Stimulated activated CD4-positive, alpha-beta T cell treated with anti-CD3 and anti-CD28 coated beads, Interleukin-12 subunit alpha, Interleukin-12 subunit beta, amount 100 ng/mL, for 4 hours (primary cell): ENCODE measurements at places on chromosomes 2 and 18.

DNA sequence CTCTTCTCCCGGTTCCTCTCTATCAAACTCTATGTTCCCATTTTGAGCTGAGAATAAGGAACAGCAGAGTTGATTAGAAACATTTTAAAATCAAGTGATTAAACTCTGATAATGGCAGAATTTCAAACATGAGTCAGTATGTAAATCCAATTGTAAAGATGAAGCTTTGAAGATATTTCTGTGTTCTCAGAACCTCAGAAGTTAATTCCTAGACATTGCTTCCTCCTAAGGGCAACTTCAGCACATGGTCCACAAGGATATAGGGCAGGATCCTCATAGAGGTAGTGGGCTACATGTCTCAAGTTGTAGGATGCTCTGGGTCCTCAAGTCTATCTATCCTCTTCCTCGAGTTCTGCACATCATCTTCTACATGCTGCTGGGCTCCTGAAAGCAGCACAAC, 46.3 kb downstream of the QPCT start:
- no peak for DNase-seq

GRCh38 chr2:98467082-98467536, 22.5 kb downstream of the INPP4A start:
- DNase-seq: no peak

DNA sequence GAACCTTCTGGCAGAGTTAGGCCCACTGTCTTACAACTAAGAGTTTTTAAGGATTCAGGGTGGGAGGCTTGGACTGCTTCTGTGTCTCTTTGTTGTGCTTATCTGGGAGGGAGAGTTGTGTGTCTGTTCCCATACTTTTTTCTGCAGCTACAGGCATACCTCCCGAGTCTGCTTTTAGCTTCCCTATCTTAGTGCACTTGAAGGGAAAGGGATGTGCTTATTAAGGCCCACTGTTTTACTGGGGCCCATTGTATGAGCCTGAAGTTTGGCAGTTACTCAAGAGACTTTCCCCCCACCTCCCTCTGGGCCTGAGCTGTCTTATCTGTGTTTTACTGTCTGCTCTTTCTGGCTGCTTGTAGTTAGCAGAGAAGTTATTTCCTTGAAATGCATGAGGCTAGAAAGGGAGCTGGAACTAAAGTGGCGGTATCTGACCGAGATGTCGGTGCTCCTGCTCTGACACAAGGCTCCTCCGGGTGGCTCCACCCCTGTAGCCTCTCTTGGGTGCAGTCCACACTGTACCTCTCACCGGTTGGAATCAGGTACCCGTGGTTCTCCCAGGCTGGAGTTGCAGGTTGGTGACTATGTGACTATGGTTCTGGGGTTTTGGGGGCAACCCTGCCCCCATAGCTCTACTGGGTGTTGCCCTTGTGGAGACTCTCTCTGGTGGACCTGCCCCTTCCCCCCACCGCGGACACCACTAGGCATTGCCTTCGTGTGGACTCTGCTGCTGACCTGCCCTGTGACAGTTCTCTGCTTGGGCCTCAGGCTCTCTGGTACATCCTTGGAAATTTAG, 12.9 kb downstream of the UBR3 start:
- no peak for DNase-seq

GRCh38 chr2:70173520-70173919, 17.3 kb downstream of the C2orf42 start:
- DNase-seq: no peak

DNA sequence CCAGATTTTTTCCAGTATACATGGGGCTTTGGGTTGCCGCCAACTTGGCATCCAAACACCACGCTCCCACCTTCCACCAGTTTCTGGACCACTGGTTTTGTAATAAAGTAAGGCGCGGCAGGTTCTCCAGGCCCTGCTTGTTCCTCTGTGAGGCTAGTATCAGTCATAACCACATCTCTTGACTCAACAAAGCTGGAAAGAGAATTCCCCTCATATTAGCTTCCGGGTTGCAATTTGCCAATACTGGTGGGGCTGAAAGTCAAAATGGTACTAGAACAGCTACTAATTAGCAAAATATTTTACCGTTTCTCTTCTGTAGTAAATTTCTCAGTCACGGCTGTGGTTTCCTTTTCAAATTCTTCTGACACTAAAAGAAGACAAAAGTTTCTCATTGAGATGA, 25.0 kb downstream of the TTN start:
- DNase-seq: no peak

GRCh38 chr2:218406949-218407618, 7.4 kb downstream of the CTDSP1 start:
- peak; percentile 51 for DNase-seq
